ENCODE measurements at places on chromosomes 11 and 22.

DNA sequence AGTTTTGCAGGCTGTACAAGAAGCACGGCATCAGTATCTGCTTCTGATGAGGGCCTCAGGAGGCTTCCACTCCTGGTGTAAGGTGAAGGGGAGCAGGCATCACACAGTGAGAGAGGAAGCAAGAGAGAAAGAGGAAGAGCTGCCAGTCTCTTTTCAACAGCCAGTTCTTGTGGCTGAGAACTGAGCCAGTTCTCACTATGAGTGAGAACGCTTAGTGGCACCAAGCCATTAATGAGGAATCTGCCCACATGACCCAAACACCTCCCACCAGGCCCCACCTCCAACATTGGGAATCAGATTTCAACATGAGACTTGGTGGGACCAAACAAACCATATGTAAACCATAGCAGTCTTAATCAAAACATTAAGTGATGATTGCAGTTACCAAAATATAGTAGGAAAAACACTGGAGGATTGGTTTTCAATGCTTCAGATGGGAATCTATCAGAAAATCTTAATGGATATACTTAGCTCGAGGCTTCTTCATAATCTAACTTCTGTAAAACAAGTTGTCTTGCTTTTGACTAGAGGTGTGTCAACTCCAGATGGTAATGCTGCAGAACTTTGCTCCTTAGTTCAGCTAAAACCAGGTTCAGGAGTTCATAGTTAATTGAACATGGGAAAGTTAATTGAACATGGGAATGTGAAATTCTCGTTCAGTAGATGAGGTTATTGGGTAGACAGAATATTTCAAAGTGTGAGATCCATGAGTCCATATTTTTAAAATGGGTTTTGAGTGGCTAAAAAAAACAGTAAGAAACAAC lies 12.2 kb downstream of the FAR1 start:
- H3K36me3 ChIP-seq: peaks cover 22% of the 10 kb centered on the region
- peaks cover 52% of the 10 kb centered on the region for H3K4me1 ChIP-seq
- H3K4me3 ChIP-seq: no peak overlapping the region
- no peaks in the 10 kb centered on the region for H3K27me3 ChIP-seq
- no peak overlapping the region for H3K27ac ChIP-seq
- DNase-seq: no peak

GRCh38 chr11:57161351-57161750 lies 20.4 kb upstream of the LRRC55 start:
- DNase-seq: no peak
- no peaks in the 10 kb centered on the region for H3K4me1 ChIP-seq
- no peaks in the 10 kb centered on the region for H3K36me3 ChIP-seq
- no peak overlapping the region for H3K27ac ChIP-seq

- DNase-seq: no peak
- peaks cover 44% of the 10 kb centered on the region for H3K4me1 ChIP-seq
- H3K4me3 ChIP-seq: no peak overlapping the region
- H3K27ac ChIP-seq: peak overlapping the region; percentile 65
Observed at GRCh38 chr11:14679662-14680061, 36.1 kb downstream of the PDE3B start.

- H3K27ac ChIP-seq: peak overlapping the region; percentile 91
- peak; percentile 90 for DNase-seq
- peaks cover 1% of the 10 kb centered on the region for H3K36me3 ChIP-seq
- H3K27me3 ChIP-seq: no peaks in the 10 kb centered on the region
- H3K4me1 ChIP-seq: peaks cover 68% of the 10 kb centered on the region
- peak overlapping the region; percentile 61 for H3K4me3 ChIP-seq
Observed at GRCh38 chr22:26642465-26643417, 14.6 kb upstream of the MIAT start.

Measured in activated naive CD8-positive, alpha-beta T cell treated with anti-CD3 and anti-CD28 coated beads for 36 hours (primary cell).